Fibroblast of skin of right quadriceps (primary cell): ENCODE measurements at places on chromosomes 5 and 9.
A peak's percentile ranks its signal among the peaks of the same experiment; 100 is the strongest.

DNA sequence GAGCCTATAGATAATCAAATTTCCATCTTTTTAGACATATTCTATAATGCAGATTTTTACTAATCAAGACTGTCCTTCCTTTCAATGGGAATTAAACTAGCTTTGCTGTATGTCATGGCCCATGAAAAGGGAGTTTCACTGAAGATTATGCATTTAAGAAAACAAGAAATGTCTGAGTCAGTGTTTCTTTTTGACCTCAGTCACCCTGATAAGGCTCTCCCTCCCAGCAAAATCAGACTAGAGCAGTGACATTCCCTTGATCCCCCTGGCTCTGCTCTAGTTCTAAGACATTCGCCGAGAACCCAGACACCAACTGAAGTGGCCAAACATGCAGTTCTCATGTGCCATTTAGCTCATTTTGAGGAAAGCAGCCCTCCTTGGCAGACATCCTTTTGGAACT is 442.0 kb downstream of the ACTL7B start:
- no peak for DNase-seq

DNA sequence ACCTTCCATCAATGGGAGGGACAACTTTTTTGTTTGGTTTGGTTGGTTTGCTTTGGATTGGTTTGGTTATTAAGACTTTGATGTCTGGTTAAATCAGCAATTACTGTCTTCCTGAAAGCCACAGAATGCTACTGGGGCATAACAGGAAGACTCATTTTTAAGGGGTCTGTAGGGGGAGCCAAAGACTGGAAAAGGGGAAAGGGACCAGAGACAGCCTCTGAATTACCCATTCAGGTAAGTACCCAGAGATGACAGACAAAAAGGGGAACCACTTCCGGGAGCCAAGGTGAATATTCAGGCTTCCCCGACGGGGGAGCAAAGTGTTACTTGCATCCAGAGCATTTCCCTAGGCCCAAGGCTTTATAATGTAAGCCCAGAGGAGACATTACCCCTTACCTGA is 4.6 kb upstream of the FEM1C start:
- DNase-seq = peak; percentile 23

- DNase-seq = no peak
Observed at GRCh38 chr9:29319736-29320513, 1746.6 kb upstream of the C9orf72 start.

DNA sequence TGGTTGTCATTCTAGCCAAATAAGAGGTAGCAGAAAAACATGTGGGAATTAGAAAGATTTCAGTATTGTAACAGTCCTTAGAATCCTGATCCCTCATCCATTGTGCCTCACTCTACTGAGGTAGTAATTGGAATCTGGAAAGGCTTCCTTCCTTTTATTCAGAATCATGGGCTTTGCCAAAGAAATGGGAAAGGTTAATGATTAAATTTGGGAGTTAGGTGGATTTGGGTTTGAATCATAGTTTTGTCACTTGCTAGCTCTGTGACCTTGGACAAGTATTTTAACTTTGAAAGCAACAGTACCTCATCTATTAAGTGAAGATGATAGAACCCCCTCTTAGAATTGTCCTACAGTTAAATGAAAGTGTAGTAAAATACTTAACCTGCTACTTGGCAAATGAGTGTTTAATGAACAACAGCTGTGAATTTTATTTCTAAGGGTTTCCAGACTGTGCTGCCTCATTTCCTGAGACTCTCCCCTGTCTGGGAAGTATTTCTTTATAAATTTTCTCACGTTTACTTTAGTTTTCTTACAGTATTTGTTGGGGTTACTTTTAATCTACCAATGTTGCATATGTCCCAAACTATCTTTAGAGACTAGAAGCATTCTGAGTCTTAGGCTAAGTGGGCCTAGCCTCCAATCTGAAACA is 11.7 kb downstream of the SPDL1 start:
- peak; percentile 44 for DNase-seq

DNA sequence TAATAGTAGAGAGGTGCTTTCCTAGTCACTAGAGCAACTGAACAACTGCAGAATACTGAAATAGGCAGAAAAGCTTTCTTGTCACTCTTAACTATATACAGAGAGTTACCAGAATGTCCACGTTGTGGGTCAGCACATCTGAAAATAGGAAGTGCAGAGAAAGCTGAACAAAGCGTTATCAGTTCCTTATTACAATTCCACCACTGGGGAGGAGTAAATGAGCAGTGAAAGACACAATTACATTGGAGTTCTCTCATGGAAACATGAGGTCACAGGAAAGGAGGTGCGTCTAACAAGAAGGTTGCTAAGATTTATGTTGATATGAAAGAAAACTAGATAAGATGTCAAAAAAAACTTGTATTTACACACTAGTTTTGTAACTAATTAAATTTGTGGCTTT is 461.9 kb upstream of the COX7C start:
- no peak for DNase-seq

GRCh38 chr9:26237256-26237655 is 559.0 kb upstream of the TUSC1 start:
- no peak for DNase-seq

DNA sequence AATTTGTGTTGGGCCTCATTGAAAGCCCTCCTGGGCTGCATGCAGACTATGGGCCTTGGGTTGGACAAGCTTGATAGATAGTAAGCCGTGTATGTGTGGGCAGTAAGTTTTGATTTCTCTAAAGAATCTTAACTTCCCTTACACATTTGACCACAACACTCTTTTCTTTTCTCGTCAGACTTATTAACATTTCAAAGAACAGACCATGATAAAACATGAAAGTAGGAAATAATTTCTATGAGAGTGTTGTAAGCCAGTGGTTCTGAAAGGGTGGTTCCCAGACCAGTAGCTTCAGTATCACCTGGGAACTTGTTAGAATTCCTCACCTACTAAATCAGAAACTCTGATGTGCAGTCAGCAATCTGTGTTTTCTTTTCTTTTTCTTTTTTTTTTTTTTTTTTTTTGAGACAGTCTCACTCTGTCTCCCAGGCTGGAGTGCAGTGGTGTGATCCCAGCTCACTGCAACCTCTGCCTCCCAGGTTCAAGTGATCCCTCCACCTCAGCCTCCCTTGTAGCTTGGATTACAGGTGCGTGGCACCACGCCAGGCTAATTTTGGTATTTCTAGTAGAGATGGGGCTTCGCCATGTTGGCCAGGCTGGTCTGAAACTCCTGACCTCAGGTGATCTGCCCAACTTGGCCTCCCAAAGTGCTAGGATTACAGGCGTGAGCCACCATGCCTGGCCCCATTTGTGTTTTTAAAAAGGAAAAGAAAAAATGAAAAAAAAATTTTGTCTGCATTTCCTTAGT is 20.0 kb upstream of the GCNT1 start:
- DNase-seq = no peak

DNA sequence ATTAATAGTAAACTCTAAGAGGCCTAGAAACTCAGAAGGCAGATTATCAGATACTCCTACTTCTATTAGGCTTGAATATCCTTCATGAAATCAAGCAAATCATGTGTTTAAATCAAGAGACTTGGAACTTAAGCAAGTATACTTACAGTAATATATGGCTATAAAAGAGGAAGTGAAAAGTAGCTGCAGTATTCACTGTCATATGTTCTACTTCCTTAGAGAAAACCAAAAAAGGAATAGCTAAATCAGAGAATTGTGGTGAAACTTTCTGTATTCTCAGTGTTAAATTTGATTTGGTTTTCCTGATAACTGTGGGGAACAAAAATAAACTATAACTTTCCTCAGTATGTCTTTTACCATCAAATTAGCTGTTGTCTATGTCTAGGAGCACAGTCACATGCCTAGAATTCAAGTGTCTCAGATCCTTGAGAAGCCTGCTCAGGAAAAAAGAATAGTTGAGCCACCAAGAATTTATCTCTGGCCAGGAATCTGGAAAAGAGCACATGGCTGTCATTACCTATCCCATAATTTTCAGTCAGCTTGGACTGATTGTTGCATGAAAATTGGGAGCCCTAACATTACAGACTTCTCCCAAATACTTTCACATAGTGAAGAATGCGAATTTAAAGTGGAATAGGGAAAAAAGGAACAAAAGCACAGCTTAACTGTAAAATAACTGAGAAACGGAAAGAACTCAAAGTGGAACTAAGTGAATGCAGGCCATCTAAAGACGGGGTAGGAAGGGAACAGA is 1.7 kb downstream of the FKBP15 start:
- no peak for DNase-seq

DNA sequence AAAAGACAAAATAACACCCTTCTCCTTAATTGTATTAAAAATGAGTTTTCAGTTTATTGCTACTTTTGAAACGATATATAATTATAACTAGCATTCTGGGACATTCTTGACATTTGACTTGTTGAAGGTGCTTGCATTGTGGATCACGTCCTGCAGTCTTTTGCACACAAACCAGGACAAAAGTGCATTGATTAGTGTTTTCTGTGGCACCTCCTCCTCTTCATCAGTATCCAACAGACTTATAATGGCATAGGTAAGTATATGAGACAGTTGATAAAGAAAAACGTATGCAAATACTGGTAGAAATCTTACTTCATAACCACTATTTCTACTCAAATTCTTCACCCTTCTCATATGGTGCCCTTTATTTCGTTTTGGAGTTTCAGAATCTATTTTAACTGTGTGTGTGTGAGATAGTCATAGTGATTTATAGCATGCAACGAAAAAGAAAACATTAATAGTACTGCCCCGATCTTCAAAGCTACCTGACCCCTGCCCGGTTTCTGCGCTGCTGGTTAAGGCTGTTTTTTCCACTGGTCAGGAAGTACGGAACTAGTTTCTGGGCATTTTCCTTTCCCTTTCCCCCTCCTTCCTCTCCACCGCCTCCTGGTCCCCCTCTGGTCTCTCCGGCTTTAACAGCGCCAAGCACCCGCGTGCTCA is 639 bp upstream of the RASA1 start:
- DNase-seq = no peak

DNA sequence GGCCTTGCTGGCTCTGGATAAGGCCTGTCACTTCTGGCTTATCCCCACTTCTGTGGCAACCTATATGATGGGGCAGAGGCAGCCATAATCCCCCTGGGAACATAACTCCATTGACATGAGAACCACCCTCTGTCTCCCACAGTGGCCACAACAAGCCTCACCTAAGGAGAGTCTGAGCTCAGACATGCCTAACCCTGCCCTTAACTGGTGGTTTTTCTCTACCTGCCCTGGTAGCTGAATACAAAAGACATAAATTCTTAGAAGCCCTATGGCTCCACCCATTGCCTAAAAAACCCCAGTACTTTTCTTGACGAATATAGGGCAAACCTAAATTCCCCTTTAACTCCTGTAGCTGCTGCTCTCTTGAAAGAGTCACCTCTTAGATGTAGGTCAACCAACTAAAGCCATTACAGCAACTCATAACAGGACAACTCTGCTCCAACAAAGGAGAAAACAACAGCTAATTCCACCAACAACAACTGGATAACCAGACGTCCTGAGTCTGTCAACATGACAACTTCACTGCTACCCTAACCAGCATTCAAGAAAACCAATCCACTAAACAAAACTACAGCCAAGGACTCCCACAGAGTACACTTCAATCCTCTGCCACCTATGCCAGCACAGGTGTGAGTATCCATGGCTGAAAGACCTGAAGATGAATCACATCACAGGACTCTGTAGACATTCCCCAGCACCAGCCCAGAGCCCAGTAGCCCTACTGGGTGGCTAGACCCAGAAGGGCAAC is 427.7 kb downstream of the PRELID2 start:
- DNase-seq = no peak
